KG1 (cell line): ENCODE measurements at places on chromosomes 12 and 14.

- no peak for DNase-seq
Measured at GRCh38 chr12:11431486-11431885, 36.1 kb upstream of the PRB2 start.

DNA sequence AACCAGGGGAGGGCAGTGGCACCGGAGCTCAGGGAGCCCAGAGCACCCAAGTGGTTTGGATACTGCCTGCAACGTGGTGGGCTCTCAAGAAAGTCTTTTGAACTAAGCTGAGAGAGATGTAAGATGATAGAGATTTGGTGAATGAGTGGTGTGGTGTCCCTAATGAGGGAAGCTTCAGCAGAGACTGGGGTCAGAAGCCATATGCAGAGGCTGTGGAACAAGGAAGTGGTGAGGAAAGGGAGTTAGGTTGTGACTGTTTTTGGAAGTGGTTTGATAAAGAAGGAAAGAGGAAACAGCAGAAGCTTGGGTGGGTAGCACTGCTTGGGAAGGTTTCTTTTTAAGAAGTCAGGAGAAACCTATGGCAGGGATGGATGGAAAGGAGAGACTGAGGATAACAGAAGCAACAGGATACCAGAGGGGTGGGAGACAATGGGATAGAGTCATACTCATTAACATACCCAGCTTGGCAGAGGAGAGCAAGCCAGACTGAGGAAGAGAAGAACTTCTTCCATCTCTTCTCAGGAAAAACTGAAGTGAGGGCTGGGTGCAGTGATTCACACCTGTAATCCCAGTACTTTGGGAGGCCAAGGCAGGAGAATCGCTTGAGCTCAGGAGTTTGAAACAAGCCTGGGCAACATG lies 24.1 kb downstream of the SLC4A8 start:
- DNase-seq = no peak

DNA sequence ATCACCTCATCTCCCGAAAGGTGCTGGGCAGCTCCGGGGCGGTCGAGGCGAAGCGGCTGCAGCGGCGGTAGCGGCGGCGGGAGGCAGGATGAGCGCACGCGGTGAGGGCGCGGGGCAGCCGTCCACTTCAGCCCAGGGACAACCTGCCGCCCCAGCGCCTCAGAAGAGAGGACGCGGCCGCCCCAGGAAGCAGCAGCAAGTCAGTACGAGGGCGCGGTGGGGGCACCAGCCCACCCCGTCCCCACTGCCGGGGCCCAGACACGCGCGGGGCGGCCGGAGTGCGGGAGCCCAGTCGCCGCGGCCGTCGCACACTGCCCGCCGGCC lies 862 bp downstream of the HMGA2 start:
- DNase-seq = no peak

DNA sequence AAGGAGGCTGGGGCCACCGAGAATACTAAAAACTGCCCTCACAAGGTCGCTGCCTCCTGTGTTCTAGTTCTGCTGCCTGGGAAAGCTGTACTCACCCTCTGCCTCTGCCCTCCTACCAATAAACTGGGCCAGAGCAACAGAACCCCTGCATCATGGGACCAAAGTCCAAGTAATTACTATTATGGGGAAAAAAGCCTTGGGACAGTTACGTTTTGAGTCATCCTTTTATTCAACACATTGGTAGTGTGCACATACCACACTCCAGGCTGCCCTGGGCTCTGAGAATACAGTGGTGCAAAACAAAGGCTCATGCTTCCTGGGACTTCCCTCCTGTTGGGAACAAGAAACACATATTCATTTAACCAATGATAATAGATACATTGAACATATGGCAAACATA lies 49.0 kb downstream of the CACNA1C start:
- DNase-seq = no peak

DNA sequence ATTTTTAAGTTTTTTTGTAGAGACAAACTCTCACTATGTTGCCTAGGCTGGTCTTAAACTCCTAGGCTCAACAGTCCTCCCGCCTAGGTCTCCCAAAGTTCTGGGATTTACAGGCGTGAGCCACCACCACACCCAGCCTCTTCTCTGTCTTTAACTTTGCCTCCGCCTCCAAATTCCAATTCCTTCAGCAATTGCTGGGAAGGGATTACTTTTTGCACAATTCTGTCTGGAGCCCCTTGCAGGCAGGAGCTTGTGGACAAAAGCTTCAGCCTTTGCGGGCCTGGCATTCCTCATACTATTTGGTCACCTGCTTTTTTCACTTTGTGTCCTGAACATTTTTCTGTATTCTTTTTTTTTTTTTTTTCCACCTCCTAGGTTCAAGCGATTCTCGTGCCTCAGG lies 26.0 kb downstream of the SH2B3 start:
- DNase-seq = no peak

DNA sequence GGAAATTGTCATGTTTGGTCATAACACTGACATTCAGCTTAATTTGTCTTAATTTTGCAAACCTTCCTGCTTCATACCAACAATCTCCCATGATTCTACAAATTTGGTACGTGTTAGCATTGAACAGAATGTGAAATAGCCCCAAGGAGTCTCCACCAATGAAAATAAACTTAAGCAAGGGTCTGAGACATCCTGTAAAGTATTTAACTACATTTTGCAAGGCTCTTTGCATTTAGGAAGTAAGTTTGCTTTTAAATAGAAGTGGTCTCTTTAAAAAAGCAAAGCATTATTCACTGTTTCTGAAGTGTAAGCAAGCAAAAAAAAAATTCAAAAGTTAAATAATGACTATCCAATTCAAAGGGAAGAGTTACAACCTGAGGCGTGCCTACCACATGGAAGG lies 79.9 kb downstream of the WASHC3 start:
- DNase-seq = no peak

DNA sequence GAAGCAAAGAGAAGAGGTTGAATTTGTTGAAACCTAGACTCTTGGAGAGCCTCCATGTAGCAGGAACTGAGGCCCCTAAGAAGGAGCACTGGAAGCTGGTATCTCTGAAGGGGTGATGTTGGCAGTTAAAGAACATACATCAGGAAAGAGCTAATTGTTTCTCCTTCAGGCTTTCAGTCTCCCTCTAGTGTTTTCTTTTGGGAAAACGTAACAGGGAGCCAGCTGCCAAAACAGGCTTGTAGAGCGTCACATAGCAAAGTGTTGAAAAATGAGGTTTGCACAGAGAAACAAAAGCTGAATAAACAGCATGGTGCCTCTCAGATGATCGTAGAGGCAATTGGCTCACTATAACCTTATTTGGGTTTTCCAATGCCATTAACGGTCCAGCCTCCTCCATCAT lies 46.9 kb upstream of the CAND1 start:
- no peak for DNase-seq

- no peak for DNase-seq
Measured at GRCh38 chr14:69699748-69700303, 67.1 kb upstream of the SRSF5 start.

DNA sequence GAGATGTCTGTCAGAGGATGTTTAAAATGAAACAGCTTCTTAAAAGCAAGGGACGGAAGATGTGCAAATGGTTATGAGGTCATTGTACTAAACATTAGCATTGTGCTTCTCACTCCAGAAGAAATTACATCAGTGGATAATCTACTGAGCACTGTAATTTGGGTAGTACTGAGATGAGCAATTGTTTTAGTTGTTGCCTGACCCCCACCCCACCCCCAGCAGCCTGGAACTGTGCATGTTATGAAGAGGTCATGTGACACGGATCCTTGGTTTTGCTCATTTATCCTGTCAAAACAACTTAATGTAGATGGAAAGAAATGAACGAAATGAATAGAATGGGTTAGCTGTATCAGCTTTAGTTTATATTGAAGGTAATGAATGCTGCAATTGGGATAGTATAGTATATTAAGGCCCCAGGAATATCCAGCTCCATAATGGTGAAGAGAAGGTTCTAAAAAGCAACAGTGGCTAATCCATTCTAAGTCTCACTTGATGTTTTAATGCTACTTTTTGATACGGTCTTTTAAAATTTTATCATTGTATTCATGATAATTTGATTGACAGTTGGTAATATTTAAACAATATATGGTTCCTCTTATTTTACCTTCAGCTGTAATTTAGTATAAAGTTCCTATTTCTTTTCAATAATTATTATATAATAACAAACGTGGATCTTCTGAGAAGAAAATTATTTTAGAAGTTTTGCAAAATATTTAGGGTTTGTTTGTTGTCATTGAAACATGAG lies 58.5 kb downstream of the WNK1 start:
- no peak for DNase-seq

GRCh38 chr14:32352631-32353030 lies 23.5 kb downstream of the AKAP6 start:
- no peak for DNase-seq

- DNase-seq = no peak
Measured at GRCh38 chr14:72499746-72500145, 394.2 kb downstream of the DPF3 start.

DNA sequence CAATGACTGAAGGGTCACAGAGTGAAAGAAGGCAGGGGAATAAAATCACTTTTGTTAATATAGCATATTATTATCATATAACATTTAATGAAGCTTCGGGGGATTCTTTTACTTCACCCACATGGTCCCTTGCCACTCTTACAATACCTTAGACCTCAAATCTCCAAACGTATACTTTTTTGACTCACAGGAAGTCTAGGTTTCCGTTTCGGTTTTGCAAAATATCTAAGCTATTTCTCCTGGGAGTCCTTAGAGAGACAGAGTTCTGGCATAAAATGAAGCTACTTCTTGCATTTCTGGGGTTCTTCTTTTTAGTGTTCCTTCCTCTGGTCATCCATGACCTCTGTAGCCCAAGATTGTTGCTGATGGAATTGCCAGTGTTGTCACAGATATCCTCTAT lies 590.5 kb upstream of the ATP2B1 start:
- DNase-seq = no peak

- peak; percentile 44 for DNase-seq
Measured at GRCh38 chr12:66829660-66830325, 150.9 kb upstream of the GRIP1 start.

- DNase-seq = no peak
Measured at GRCh38 chr14:67232066-67232465, 9.2 kb upstream of the PALS1 start.

DNA sequence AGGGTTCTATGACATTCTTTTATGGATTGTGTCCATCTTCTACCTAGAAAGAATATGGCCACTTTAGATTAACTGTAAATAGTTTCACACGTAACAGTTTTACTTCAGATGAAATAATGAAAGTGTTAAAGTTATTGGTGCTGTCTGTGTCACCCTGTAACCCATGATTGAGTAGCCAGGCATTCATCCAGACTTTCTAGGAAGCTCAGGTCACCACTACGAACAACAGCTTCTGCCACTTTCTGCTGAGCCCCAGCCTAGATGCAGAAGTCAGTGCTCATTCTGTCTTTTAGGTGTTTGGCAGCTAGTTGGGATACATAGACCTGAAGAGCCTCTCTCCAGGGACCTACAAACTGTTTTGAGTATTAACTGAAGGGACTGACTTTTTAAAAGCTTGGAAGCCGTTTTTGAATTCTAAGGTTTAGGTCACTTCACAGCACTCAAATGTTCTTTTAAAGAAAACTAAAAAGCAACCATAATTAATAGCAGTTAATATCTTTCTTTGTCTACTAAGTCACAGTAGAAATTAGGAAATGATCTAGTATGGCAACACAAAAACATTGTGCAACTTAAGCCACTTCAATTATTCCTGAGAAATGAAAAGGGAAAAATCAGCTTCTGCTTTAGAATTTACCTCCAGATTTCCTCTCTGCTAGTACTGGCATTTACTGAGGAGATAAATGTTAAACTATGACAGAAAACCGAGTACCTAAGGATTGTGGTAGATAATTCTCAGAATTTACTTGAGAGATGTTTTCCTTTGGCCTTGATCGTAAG lies 266.9 kb downstream of the CCDC91 start:
- DNase-seq = no peak

- no peak for DNase-seq
Measured at GRCh38 chr14:35231207-35231760, 60.9 kb upstream of the PSMA6 start.

DNA sequence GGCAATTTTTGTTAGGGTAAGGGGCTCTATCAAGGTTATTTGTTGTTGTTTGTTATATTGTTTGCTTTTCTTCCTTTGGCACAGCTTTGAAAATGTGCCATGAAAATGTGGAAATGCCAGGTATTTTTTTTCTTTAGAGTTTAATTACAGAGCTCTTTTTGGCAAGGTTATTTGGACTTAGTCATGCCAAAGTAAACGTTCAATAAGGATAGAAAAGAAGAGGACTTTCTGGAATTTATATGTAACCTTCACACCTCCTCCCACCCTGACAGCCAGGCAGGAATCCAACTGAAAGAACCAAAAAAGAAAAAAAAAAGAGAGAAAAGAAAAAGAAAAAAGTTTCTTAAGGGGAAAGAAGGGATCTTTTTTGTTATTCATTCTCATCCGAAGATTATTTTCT lies 217.8 kb downstream of the KITLG start:
- no peak for DNase-seq

- no peak for DNase-seq
Measured at GRCh38 chr14:20791187-20791586, 10.1 kb downstream of the RNASE6 start.

DNA sequence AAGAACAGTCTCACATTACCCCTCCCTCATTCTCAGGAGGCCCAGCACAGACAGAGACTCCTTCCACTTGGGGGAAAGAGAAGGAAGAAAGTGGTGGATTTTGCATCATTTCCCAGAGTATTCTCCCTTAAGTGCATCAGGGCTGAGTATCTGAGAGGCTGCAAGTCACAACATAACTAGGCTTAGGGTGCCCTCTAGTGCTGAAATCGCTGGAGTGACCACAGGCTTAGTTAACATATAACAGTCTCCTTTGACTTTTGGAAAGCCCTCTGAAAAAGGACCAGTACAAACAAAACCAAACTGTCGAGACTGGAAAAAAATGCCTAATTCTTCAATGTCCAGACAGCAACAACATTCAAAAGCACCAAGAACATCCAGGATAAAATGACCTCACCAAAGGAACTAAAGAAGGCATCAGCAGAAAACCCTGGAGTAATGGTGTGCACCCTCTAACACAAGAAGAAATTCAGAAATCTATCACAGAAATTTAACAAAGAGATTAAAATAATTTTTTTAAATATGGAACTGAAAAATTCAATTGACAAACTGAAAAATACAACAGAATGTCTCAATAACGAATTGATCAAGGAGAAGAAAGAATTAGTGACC lies 412.3 kb downstream of the RPS29 start:
- DNase-seq = peak; percentile 49

- DNase-seq = no peak
Measured at GRCh38 chr14:97149775-97150174, 352.6 kb downstream of the VRK1 start.

GRCh38 chr12:11635341-11635740 lies 14.1 kb upstream of the ETV6 start:
- no peak for DNase-seq

DNA sequence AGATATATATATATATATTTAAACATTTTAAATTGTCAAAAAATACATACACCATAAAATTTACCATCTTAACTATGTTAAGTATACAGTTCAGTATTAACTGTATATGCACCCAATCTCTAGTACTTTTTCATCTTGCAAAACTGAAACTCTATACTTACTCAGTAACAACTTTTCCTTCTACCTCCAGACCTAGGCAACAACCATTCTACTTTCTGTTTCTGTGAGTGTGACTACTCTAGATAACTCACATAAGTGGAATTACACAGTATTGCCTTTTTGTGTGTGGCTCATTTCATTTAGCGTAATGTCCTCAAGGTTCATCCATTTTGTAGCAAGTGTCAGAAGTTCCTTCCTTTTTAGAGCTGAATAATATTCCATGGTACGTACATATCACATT lies 8.2 kb downstream of the FAM234B start:
- no peak for DNase-seq

GRCh38 chr12:104877103-104877705 lies 80.9 kb downstream of the SLC41A2 start:
- DNase-seq = no peak

- DNase-seq = no peak
Measured at GRCh38 chr14:54129850-54130640, 173.4 kb upstream of the BMP4 start.
